K562 (cell line): ENCODE measurements at places on chromosomes 13 and 19.

DNA sequence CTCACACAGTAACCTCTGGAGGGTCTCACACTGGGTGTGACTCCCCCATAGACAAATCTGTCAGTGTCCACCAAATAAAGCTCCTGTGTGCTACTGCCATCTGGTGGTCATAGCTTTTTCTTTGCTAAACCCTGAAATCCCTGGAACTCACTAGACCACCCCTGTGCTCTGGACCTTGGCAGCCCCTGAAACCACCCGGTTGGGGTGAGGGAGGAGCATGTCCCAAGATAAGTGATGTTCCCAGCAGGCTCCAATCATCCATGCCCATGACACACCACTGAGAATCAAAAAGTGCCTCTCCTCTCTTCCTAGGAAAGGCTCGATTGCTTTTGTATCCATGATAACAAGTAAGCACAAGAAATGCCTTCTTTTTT is 6.5 kb upstream of the HSD17B14 start:
- peaks cover 18% of the 10 kb centered on the region for H3K36me3 ChIP-seq
- H3K27ac ChIP-seq = no peak overlapping the region
- H3K4me1 ChIP-seq = peaks cover 6% of the 10 kb centered on the region; the same call in 2 of the 3 replicates
- H3K27me3 ChIP-seq = no peaks in the 10 kb centered on the region

DNA sequence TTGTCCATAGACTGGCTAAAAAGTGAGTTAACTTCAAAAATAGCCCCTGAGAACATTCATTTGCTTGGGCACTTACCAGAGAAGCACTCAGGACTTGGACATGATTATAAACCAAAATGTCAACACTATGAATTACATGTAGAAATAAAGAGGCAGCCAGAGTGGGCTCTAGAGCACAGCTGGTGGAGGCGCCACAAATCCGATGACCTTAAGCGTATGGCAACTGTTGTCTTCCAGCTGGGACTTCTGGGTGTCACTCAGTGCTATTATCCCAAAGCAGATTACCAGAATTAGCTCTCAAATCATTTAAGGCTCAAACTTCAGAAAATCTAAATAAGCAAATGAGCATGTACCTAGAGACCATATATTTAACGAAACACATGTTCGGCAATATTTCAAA is 1255.5 kb upstream of the SLC10A2 start:
- H3K4me1 ChIP-seq = no peaks in the 10 kb centered on the region
- no peaks in the 10 kb centered on the region for H3K36me3 ChIP-seq
- H3K4me3 ChIP-seq = no peak overlapping the region
- H3K27me3 ChIP-seq = no peaks in the 10 kb centered on the region

GRCh38 chr13:35693134-35693784 is 216.8 kb upstream of the MAB21L1 start:
- no peak for DNase-seq
- H3K27me3 ChIP-seq = no peaks in the 10 kb centered on the region
- no peaks in the 10 kb centered on the region for H3K36me3 ChIP-seq
- H3K27ac ChIP-seq = no peak overlapping the region
- H3K4me3 ChIP-seq = no peak overlapping the region

DNA sequence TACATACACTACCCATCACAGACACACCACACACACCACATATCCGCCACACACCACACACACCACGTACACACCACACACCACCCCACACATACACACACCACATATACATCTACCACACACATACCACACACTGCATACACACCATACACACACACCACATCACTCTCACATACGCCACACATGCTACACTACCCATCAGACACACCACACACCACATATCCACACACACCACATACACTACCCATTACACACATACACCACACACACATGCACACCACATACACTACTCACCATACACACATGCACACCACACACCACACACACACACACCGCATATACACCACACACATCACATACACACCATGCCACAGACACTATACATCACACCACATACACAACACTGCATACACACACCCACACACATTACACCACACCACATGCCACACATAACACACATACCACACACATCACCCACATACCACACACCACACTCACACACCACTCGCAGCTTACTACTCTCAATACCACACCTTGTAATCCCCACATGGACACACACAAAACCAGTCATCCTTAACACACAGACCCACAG is 9.5 kb downstream of the ERFL start:
- no peak for DNase-seq
- H3K27ac ChIP-seq = no peak overlapping the region
- H3K27me3 ChIP-seq = peaks cover 16% of the 10 kb centered on the region
- no peak overlapping the region for H3K4me3 ChIP-seq
- H3K36me3 ChIP-seq = no peaks in the 10 kb centered on the region

DNA sequence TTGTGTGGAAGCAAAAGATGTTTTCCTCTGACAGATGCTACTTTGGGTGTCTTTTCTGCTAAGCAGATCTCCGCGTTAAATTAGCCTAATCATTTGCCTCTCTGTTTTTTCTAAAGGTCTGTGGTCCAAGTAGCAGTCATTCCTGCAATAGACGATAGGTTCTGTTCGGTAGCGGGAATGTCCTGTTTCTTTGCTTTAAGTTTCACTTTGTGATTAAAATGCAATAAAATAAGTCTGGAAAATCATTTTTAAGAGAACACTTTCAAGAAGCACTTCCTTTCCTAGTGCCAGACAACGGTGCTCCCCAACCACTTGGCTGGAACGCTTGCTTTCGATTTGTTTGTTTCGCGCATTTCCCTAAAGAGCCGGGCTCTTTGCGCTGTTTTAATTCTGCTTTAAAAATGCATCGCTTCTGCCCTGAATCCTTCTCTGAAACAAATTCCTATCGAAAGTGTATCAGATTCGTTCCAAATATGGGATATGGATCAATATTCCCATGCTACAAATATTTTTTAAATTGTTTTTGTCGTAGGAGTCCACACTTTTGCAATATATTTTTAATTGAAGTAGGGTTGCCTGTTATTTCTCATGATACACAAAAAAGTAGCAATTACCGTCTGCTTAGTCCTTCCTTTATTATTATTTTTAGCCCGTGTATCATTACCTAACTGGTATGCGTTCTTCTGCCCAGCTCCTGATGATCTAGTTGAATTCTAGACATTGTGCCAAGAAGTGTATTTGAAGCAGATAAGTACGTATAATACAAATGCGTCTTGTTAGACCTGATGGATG is 14.2 kb downstream of the ZIC2 start:
- no peak for DNase-seq
- H3K27me3 ChIP-seq = peaks cover 8% of the 10 kb centered on the region; the same call in 2 of the 3 replicates
- H3K36me3 ChIP-seq = no peaks in the 10 kb centered on the region
- H3K4me1 ChIP-seq = peaks cover 9% of the 10 kb centered on the region
- no peak overlapping the region for H3K4me3 ChIP-seq

DNA sequence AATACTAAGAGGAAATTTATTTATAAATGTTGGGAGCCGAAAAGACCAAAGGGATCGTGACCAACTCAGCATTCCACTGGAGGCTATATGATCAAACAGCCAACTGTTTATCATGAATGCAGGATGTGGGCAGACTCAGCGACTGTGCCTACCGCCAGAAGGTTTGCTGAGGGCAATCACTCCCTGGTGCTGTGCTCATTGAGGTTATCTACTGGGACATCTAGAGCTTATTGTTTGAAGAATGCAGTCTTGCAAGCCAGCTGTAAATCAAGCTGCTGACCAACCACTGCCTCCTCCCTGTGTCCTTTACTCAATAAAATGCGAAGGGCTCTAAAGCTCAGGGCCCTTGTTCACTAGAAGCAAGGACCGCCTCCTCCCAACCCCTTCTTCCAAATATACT is 8.5 kb upstream of the XPO4 start:
- H3K27ac ChIP-seq = no peak overlapping the region
- no peaks in the 10 kb centered on the region for H3K36me3 ChIP-seq
- no peaks in the 10 kb centered on the region for H3K27me3 ChIP-seq
- no peak overlapping the region for H3K4me3 ChIP-seq
- DNase-seq = no peak

- no peak overlapping the region for H3K4me3 ChIP-seq
- no peaks in the 10 kb centered on the region for H3K4me1 ChIP-seq
- no peak overlapping the region for H3K27ac ChIP-seq
- H3K27me3 ChIP-seq = no peaks in the 10 kb centered on the region
Observed at GRCh38 chr13:73169971-73170370, 111.2 kb downstream of the KLF5 start.

DNA sequence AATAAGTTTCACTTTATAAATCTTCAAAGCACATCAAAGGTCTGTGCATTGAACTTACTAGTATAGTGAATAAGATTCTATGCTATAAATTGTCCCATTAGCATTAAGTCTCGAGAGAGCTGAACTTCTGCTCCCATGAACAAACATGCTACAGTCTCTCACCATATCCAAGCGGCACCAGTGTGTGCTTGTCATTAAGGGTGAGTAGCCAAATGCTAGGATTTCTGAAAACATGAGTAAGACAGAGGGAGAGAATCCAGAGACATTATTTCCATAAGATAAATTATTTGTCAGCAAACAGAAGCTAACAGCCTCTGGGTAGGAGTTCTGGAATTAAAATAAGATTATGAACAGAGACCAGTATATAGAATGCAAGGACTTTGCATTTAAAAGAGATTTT is 2882.5 kb downstream of the PCDH9 start:
- DNase-seq = no peak
- no peak overlapping the region for H3K4me3 ChIP-seq
- H3K4me1 ChIP-seq = no peaks in the 10 kb centered on the region
- H3K27me3 ChIP-seq = no peaks in the 10 kb centered on the region
- H3K36me3 ChIP-seq = no peaks in the 10 kb centered on the region
- no peak overlapping the region for H3K27ac ChIP-seq

- H3K27ac ChIP-seq = no peak overlapping the region
- no peaks in the 10 kb centered on the region for H3K27me3 ChIP-seq
- H3K36me3 ChIP-seq = no peaks in the 10 kb centered on the region
Observed at GRCh38 chr13:71798707-71799106, 68.3 kb downstream of the DACH1 start.

GRCh38 chr13:106177146-106177545 is 358.3 kb downstream of the EFNB2 start:
- H3K36me3 ChIP-seq = no peaks in the 10 kb centered on the region
- no peak overlapping the region for H3K27ac ChIP-seq
- no peak for DNase-seq
- no peak overlapping the region for H3K4me3 ChIP-seq

DNA sequence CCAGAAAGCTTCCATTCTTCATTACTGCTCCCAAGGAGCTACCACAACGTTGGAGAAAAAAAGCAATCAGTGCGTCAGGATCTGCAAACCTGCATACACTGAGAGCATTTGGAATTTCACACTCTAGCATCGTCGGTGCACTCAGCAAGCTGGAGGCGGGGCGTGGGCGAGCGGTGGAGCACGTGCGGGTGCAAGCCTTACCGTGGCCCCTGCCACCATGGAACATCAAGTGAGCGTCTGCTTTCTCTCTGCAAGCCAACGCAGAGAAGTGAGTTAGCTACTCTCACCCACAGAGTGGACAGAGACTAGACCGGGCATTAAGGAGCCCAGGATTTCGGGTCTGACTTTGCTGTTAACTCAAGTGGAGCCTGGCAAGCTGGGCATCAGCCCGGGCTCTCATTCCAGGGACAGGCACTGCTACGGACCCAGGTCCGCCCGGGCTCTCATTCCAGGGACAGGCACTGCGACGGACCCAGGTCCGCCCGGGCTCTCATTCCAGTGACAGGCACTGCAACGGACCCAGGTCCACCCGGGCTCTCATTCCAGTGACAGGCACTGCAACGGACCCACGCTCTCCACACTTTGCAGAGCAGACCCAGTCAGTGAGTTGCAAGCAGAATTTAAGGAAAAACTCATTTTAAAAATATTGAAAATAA is 124.1 kb upstream of the SPACA7 start:
- DNase-seq = no peak
- no peak overlapping the region for H3K27ac ChIP-seq
- H3K4me3 ChIP-seq = no peak overlapping the region

DNA sequence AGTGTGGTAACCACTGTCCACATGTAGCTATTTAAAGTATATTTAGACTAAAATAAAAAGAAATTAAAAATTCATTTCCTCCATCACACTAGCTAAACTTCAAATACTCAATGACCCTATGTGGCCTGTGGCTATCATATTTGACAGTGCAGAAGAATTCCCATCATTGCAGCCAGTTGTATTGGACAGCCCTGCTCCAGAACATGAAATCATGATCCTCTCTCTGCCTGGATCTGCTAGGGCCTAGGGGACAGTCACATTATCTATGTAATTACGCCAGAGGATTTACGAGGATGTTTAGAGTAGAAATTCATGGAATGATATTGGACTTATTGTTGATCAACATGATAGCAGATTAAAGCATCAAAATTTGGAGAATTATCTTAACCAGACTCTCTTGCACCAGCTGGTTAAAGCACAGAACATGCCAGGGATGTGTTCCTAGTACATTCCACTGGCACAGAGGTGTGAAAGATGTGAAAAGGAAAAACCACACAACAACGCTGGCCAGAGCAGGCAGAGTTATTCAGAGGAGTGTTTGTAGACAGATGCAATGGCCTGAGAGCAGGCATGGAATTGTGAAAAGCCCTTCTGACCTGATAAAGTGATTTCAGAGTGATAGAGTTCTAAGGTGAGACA is 108.9 kb upstream of the STARD13 start:
- DNase-seq = no peak
- no peaks in the 10 kb centered on the region for H3K36me3 ChIP-seq
- H3K4me1 ChIP-seq = no peaks in the 10 kb centered on the region
- H3K27me3 ChIP-seq = no peaks in the 10 kb centered on the region

DNA sequence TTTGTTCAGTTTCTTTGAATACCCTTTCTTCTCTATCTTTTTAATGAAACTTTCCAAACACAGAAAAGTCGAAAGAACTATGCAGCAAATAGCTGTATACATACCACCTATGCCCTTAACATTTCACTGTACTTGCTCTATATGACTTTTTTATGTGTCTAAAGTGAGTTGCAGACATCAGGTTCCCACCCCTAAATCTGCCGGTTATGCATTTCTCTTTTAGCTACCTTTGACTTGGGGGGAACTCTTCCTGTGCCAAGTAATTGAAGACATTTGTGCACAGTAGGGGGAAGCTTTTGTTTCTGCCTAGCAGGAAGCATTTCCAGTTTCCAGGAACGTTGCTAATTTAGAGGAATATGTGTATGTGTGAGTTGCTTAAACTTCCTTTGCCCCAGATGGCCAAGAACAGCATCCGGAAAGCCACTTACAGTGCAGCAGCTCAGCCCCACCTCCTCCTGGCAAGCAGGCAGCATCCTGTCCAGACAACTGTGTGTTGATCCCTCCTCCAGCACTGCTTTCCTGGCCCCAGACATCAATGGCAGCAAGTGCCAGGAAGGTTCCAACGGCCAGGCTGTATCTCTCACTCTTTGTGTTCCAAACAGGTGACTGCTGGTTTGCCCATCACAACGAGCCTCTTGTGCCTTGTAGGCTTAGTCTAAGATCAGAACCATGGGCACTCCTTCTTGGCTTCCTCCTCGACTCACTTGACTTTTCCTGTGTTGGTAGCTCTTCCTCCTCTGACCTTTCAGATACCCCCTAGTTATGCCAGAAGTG is 14.7 kb upstream of the GRAMD1A start:
- no peak for DNase-seq
- H3K4me3 ChIP-seq = no peak overlapping the region
- no peaks in the 10 kb centered on the region for H3K36me3 ChIP-seq
- H3K27me3 ChIP-seq = peaks cover 9% of the 10 kb centered on the region; the same call in 1 of the 2 replicates
